ENCODE measurements at places on chromosomes 1 and 21.

- DNase-seq, result no peak
These were observed 93.0 kb downstream of the NUF2 start for GRCh38 chr1:163414778-163415177.

GRCh38 chr1:206946261-206946660 is at the start of gene PIGR:
Gene PIGR, minus strand, starts transcription at chr1:206946466. Its CDS starts 5,935 bp downstream, at chr1:206940531.
- DNase-seq, result no peak

DNA sequence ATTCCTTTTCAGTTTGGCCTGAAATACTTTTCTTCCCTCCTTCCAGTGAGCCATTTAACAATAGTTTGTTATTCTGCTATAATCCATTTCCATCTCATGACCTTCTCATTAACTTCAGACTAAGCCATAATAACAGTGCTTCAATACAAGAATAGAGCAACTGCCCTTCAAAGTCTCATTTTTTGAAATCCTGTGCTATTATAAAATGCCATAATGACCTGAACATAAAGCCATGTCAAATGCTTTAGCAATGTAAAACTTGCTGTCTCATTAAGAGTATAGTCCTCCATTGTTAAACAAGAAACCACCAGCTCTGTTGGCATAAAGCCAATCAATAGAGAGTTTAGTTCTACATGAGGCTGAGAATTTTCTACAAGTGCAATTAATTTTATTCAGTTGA is 9.6 kb upstream of the PIGK start:
- DNase-seq, result no peak

GRCh38 chr21:17359781-17360180 is 153.1 kb upstream of the CXADR start:
- no peak for DNase-seq

DNA sequence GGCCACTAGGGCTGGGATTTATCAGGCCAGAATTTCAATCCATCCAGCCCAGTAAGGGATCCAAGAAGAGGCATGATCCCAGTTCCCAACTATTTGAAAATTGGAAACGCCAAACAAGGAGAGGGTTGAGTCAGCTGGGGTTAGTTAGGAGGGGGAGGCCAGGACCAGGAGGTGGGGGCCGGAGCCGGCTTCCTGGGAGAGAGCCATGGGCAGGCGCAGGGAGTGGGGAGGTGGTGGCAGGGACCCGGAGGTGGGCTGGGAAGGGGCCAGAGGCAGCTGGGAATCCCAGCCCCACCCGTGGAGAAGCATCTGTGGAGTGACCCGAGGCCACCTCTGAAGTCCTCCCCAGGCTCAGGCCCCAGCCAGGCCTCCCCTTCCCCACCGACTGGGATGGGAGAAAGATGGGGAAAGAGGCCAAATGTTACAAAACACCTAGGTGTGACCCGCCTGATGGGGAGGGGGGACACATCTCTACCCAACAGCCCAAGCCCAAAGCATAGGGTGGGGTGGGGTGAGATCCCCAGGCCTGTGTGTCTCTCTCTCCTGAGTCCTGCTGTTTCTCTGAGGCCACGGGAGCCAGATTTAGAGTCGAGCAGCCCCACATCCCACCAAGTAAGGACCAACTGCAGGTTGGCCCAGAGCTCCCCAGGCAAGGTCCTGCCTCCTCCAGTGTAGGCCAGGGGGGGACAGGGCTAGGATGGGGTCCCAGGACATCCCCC is 10.1 kb downstream of the HSPG2 start:
- no peak for DNase-seq

GRCh38 chr1:86822459-86822858 is 91.5 kb downstream of the SELENOF start:
- DNase-seq, result no peak

DNA sequence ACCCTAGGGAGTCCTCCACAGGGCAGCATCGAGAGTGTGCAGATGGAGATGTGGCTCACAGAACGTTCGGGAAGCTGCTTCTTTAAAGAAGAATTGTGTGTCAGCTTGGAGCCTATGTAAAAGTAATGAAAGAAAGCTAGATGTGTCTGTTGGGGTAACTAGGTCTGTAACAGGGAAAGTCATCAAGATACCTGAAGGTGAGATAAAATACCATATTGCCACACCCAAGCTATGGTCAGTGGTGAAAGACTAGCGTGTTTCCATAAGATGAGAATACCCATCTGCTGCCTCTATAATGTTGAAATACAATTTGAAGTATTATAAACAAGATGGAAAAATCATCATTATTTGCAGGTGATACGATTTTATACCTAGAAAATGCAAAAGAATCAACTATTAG is 17.5 kb downstream of the RCAN1 start:
- DNase-seq, result no peak

DNA sequence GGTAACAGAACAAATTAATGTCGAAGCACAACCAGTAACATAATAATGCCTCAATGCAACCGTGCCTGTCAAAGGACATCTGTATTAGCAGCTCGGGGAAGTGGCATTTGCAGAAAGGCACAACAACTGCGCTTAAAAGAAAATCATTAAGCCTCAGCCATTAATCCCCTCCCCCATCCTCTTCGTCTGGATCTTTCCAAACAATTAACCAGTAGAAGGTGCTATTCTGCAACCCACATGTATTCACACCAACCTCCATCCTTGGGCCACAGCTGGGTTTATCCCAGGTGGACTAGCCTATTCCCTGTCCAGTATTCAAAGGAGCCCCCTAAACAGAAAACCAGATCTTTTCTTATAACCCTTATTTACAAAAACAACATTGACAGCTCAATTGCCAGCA is 2.6 kb downstream of the RERE start:
- DNase-seq, result peak; percentile 27

- DNase-seq, result no peak
These were observed 29.9 kb downstream of the NAV1 start for GRCh38 chr1:201568859-201569294.

DNA sequence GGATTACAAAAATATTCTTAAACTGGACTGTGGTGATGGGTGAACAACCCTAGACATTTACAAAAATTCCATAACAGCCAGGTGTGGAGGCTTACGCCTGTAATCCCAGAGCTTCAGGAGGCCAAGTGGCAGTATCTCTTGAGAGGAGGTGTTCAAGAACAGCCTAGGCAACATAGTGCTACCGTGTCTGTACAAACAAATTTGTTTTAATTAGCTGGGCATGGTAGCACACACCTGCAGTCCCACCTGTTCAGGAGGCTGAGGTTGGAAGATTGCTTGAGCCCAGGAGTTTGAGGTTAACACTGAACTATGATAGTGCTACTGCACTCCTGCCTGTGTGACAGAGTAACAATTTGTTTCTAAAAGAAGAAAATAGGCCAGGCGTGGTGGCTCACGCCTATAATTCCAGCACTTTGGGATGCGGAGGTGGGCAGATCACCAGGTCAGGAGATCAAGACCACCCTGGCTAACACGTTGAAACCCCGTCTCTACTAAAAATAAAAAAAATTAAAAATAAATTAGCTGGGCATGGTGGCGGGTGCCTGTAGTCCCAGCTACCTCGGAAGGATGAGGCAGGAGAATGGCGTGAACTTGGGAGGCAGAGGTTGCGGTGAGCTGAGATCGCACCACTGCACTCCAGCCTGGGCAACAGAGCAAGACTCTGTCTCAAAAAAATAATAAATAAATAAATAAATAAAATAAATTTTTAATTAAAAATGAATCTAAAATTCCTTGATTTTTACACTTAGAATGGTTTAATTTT is 37.1 kb downstream of the ARID4B start:
- DNase-seq, result no peak

- no peak for DNase-seq
These were observed 563.8 kb downstream of the PTPRU start for GRCh38 chr1:29800120-29800519.

- DNase-seq, result no peak
These were observed 57.2 kb downstream of the CDK18 start for GRCh38 chr1:205561501-205562203.

GRCh38 chr1:6785728-6786505 is 663 bp downstream of the CAMTA1 start:
- DNase-seq, result peak; percentile 37

GRCh38 chr1:55503663-55504305 is 288.6 kb upstream of the USP24 start:
- DNase-seq, result no peak

GRCh38 chr1:182802006-182802803 is 12.6 kb downstream of the NPL start:
- DNase-seq, result no peak

DNA sequence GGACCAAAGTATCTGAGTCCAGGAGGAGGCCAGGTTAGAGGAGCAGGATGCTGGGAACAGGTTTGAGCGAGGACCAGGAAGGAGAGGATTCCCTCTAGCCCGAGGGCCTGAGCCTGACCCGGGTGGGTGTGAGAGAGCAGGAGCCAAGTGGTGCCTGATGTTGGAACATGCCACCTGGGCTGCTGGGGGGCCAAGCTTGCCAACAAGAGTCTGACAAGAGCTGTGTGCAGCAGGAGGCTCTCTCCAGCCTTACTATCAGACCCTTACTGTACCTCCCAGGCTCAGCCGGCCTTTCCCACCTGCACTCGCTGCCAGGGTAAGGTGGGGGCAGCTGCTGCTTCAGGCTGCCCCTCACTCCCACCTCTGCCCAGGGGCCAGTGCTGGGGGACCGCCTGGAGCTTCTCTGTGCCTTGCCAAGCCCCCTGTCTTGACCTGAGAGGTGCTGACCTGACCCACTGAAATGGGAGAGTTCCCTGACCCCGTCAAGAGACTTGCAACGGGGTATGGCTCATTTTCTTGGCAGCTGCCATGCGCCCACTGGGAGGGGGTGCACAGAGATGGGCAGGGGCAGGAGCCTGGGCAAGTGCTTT is 159.6 kb upstream of the VAMP3 start:
- no peak for DNase-seq

- DNase-seq, result no peak
These were observed 11.3 kb upstream of the SYT6 start for GRCh38 chr1:114164840-114165543.

DNA sequence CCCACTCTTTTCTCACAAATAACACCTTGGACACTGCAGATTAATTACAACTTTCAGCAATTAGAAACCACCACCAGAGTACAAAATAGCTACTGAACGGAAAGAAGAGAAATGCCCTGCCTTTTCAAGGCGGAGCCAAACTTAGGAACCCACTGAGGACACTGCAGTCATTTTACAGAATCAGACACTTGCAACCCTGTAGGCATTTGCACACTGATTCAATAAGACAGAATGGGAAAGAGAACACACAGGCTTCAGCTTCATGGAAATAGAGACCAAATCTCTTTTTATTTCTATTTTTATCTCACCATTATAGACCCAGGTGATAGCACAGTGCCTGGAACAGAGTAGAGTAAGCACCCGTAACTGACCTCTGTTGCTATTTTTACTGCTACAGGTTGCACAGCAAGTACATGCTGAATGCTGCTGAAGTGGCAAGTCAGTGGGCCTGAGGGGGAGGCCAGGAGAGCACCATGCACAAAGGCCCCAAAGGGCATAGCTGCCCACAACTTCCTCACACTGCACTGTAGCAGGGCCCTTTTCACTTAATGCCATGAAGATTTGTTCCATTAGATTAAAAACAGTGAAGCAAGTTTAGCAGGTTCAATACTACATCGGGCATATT is 50.7 kb upstream of the EDARADD start:
- DNase-seq, result no peak

- DNase-seq, result no peak
These were observed 607 bp upstream of the FAAH start for GRCh38 chr1:46393510-46393909.

GRCh38 chr1:157596384-157596783 is 1.5 kb downstream of the FCRL4 start:
- no peak for DNase-seq

DNA sequence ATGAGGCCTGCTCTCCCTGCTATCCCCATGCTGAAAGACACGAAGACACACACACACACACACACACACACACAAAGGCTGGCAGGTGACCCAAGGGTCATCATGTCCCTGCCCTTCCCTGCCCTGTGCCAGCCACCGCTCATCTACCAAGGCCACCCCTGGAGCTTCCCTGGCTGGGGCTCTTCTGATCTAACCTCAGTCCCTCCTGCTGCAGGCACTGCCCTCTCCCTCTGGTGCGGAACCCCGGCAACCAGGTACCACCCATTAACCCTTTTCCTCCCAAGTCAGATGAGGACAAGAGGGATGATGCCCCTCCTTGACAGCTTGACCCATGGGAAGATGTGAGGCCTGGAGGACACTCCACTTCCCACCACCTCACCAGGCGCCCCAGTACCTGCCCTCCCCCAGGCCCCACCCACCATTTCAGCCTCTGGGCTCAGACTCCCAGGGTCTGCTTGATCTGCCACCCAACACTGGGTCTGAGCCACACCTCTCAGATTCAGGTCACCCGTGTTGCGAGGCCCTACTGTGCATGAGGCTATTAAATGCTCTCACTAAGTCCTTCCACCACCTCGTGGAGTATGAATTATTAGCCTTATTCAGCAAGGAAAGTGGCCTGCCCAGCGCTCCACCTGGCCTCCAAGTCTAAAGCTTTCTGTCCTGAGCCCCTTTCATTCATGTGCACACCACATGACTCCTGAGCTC is 2.5 kb downstream of the SDC3 start:
- no peak for DNase-seq

GRCh38 chr1:212162635-212163034 is 122.6 kb upstream of the PPP2R5A start:
- no peak for DNase-seq

DNA sequence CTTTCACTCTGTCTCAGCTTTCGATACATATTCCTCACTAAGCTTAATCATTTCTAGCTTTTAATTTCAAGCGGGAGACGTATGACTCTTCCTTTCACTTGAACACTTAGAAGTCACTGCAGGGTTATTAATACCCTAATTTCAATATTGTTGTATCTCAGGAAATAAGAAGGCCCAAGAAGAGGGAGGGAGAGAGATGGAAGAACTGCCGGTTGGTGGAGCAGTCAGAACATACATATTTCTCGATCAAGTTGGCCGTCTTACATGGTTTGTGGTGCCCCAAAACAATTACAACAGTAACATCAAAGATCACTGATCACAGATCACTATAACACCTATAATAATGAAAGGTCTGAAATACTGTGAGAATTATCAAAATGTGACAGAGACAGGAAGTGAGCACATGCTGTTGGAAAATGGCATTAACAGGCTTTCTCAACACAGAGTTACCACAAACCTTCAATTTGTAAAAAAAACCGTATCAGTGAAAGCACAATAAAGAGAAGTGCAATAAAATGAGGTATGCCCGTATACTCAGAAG is 145.4 kb upstream of the HP1BP3 start:
- DNase-seq, result no peak

Data from ACHN (cell line).